T-helper 2 cell treated with Interferon-gamma antibody and Interleukin-4, amounts not matched to agents 5 μg/mL and 100 μg/mL, for 36 hours (primary cell): ENCODE measurements at places on chromosomes 13 and 19.

DNA sequence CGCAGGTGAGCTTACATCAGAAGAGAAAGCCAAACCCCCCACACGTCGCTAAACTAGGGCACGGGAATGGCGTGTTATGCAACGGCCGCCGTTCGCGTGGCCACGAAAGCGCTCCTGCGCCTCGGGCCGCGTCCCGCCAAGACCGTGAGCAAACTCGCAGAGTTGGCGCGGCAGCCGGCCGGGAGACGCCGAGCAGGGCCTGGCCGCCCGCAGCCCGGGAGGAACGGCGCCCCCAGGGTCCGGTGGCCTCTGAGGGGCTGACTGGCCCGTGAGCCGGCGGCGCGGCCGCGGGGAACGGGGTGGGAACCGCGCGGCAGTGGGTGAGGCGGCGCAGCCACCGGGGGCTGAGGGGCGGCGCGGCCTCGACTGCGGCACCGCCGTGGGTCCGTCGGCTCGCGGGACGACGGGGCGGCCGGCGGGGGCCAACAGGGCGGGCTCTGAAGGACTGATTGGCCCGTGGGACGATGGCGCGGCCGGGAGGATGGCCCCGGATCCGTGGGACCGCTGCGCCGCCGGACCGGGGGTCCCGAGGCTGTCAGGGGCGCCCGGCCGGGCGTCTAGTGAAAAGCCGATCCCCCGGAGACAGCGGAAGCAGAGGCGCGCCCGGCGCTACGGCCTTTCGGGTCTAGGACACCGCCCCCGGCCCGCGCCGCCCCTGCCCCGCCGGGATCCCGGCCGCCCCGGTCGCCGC is 903 bp downstream of the LATS2 start:
- DNase-seq, result no peak

DNA sequence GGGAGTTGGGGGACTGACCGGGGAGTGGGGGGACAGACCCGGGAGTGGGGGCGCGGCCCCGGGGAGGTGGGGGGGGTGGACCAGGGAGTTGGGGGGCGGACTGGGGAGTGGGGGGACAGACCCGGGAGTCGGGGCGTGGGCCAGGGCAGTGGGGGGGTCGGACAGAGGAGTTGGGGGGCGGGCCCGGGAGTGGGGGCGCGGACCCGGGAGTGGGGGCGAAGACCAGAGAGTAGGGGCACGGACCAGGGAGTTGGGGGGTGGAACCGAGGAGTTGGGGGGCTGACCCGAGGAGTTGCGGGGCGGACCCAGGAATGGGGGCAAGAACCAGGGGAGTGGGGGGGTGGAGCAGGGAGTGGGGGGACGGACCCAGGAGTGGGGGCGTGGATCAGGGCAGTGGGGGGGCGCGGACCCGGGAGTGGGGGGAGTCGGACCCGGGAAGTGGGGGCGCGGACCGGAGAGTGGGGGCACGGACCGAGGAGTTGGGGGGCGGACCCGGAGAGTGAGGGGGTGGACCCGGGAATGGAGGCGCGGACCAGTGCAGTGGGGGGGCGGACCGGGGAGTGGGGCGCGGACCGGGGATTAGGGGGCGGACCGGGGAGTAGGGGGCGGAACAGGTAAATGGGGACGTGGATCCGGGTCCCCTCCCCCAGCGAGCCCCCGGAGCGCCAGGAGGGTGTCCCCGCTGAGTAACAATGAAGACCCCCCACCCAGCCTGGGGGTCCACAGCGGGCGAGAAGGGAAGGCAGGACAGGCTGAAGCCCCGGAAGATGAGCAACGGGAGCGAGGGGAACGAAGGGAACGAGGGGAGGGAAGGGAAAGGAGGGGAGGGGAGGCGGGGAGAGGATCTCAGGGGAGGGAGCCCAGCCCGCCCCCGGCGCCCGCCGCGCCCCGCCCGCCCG is 589 bp downstream of the R3HDM4 start:
- no peak for DNase-seq

DNA sequence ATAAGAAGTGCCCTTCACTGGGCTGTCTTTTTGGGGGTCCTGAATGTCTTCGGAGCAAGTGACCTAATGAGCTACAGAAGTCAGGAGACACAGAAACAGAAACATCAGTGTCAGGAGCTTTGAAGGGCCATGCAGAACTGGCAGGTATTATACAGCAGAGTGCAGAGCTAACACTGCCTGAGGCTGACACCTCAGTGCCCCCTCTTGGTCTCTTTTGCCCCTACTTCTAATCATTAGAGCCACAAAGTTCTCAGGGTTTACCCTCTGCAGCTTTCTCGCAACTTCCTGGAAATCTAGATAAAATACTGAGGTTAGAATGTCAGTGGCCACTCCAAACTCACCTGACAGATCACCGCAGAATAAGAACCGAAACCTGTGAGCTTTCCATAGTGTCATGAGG is 172.7 kb downstream of the B3GLCT start:
- no peak for DNase-seq

- peak; percentile 47 for DNase-seq
Measured at GRCh38 chr19:14580623-14581237, 2.2 kb upstream of the CLEC17A start.

DNA sequence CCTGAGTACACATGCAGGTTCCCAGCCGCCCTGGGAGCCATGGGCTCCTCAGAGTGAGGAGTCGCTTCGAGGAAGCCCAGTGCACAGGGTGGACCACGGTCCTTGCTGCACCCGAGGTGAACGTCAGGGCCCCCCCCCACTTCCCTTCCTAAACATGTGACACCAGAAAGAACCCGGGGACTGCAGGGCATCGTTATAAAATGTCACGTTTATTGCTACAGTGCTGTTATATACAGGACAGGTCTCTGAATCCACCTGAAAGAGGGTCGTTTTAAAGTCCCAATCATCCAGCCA is 3.8 kb upstream of the UQCR11 start:
- DNase-seq, result no peak

DNA sequence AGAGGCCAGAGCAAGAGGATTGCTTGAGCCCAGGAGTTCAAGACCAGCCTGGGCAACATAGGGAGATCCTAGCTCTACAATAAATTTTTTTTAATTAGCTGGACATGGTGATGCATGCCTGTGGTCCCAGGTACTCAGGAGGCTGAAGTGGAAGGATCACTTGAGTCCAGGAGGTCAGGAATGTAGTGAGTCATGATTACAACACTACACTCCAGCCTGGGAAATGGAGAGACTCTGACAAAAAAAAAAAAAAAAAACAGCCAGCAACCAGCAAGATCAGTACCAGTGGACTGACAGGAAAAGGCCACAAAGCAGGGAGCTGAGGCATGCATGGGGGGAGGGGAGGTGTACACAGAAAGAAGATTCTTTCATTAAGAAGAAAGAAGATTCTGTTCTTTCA is 52.7 kb upstream of the RFXAP start:
- no peak for DNase-seq
